ENCODE measurements at places on chromosomes 2 and 18.

- peak; percentile 32 for DNase-seq
Measured at GRCh38 chr2:12737738-12738485, 21.2 kb downstream of the TRIB2 start.

DNA sequence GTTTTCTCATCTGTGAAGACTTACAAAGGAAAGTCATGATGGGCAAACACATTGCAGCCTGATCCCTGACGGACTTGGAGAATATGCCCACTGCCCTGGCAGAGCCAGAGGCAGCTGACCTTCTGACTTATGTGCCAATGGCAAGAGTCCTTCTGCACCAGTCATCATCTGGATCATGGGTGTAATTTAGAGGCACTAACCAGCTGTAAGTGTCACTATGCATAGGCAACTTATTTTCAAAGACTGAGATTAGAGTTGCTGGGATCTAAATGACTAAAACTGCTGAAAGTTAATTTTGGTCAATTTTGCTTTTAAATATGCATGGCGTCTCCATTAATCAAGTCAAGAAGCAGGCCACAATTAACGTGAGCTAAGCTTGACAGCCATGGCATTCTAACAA is 261.2 kb downstream of the BCL11A start:
- DNase-seq = no peak

GRCh38 chr2:230893841-230894781 is 29.4 kb downstream of the ITM2C start:
- peak; percentile 6 for DNase-seq

DNA sequence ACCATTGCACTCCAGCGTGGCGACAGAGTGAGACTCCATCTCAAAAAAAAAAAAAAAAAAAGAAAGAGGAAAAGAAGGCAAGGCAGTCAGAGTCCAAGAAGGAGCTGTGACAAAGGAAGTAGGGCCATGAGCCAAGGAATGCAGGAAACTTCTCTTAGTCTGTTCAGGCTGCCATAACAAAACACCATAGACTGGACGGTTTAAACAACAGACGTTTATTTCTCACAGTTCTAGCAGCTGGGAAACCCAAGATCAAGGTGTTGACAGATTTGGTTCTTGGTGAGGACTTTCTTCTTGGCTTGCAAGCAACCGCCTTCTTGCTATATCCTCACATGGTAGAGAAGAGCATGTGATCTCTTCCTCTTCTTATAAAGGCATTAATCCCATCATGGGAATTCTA is 13.1 kb upstream of the SUMO1 start:
- no peak for DNase-seq

- no peak for DNase-seq
Measured at GRCh38 chr2:44949329-44950151, 8.0 kb downstream of the SIX3 start.

GRCh38 chr2:239152239-239152915 is 248.4 kb downstream of the HDAC4 start:
- DNase-seq = no peak

GRCh38 chr2:221518935-221519625 is 53.0 kb downstream of the EPHA4 start:
- no peak for DNase-seq

GRCh38 chr2:34799556-34799955 is 1200.5 kb upstream of the FAM98A start:
- DNase-seq = no peak

GRCh38 chr18:77866351-77866750 is 616.7 kb downstream of the GALR1 start:
- no peak for DNase-seq

- no peak for DNase-seq
Measured at GRCh38 chr18:78601923-78602322, 377.7 kb upstream of the SALL3 start.
